ENCODE measurements at places on chromosomes 4 and X.

DNA sequence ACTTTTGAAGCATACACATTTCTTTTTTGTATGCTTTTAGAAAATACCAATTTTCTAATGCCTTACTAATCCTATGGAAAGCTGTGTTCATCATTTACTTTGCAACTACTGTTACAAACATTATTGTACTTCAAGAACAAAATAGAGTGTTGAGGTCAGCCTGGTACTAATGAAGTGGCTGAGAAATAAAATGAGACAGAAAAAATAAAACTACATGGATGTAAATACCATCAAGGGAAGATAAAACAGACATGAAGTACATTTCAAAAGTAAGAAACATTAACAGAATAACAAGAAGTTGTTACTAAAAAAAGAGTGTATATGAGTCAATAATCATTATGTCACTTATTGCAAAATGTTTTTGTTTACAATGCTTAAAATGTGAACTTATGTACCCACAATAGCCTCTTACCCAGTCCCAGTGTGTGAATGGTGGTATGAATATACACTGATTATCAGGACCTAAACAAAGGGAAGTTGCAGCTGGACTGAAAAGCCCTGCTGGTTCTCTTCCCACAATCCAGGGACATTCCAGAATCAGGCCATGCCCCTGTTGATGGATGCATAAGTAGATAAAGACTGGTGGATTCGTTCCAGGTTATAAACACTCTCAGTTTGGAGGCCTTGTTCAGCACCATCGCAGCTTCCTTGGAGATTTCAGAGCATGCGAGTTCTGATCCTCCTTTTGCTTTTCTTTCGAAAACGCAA lies 2.4 kb upstream of the CSN3 start:
- DNase-seq = no peak

DNA sequence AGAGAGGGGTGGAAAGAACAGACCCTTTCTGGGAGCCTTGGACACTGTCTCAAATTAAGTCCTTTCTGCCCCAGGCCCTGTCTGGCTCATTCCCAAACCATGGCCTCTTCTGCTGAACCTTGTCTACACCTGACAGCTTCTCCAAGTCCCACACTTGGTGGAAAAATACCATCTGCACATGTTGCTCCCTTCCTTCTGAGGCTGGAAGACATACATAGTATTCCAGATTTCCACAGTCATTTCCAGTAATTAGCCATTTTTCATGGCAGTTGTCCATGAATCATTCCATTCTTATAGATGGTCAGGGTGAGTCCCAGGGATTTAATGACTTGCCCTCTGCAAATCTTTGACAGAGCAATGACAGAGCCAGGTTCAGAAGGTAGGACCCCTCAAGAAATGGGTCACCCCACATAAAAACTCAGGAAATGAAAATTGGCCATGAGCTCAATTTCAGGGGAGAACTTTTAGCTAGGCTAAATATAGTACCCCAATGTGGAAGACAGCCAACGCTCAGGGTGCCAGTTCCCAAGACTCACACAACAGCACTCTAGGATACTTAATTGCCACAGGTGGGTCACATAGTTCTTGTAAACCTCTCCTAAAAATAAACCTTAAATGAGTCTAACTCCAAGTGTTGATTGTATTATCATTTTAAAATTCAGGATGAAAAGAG lies 16.2 kb upstream of the DAPP1 start:
- DNase-seq = no peak

DNA sequence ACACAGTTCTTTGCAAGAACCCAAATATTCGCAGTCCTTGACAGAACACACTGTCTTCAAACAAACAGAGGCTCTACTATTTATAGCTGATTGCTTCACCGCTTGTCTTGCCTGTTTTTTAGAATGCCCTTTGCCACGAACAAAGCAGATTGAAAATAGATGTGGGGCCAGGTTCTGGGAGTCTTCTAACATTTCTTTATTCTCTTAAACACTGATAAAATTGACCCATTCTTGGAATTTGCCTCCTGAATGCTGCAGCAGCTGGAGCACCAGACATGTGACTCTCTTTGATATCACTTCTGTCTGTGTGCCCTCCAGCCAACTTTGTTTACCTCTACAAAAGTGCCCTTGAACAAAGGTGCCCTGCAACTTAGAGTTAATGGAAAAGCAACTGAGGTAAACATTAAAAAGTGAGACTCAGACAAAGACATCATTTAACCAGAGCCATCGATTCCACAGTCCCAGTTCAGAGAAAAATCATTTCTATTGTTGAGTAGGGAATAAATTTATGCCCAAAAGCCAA lies 64.2 kb upstream of the SPP1 start:
- DNase-seq = no peak

- no peak for DNase-seq
These were observed 47.6 kb downstream of the RPS3A start for GRCh38 chr4:151147000-151147399.

DNA sequence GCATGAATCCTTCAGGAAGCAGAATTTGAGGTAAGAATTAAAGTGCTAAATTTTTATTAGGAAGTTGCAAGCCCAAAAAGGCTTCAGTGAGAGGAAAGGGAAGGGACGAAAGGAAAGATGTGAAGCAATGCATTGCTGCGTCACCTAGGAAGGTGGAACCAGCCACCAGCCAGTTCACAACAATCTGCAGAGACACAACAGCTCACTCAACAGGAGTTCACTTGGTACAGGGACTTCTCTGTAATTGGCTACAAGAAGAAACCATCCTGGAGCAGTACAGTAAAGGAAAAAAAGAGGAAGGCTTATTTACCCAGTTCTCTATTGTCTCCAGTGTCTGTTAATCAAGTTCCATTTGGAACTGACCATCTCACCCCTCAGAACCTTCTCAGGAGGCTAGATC lies 157.6 kb downstream of the HNRNPD start:
- no peak for DNase-seq

DNA sequence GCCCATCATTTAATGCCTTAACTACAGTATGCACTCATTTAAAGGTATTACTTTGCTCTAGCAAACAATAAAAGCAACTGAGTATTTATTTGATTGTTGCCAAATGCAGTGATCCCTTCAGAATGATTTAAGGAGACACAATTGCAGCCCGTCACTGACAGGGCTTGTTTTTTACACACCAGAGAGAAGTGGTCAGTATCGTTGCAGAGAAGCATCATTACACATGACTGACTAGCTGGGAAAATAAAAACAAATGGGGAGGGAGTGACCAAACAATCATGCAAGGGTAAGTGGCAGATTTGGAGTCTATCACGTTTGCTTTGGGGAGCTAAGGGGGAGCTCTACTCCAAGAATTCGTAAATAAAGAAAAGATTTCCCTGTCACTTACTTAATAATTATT lies 1685.3 kb upstream of the TENM3 start:
- DNase-seq = no peak

DNA sequence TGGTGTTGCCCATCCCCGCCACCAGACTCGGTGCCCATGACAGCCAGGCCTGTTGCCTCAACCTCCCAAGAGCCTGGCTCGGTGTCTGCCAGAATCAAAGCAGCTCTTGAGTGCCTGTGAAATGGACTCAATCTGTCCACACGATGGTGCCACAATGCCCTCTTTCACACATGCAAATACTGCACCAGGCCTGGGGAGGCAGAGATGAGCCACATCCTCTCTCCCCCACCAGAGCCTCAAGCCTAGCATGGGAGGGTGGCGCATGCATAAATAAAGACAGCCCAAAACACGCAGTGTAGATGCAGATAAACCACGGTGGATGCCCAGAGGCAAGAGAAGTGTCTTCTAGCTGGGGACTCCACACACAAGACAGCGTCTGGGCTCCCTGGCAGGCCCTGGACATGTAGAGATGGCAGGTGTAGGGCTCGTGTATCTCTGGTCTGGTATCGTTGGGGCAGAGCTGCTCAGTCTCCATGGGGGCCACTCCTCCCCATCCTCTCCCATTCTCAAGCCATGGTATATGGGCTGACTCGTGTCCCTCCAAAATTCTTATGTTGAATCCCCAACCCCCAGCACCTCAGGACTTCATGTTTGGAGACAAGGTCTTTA lies 65.6 kb downstream of the JAKMIP1 start:
- peak; percentile 17 for DNase-seq

- no peak for DNase-seq
These were observed 6.5 kb downstream of the SPP1 start for GRCh38 chr4:87982036-87982435.

DNA sequence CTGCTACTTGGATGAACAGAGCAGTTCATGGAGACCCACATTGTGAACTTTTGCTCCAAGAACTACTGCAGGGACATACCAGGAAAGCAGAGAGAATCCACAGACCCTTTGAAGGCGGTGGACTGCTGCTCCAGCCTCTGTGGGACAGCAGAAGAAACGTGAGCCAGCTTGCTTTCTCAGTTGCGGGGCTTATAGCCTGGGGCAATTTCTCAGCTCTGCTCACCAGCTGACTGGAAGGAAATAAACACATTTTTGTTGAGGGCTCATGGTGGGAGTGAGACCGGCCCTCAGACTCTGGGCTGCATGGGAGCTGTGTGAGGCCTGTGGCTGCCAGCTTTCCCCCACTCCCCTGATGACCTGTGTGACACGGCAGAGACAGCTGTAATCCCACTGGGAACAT lies 2.6 kb upstream of the ADH1A start:
- no peak for DNase-seq

DNA sequence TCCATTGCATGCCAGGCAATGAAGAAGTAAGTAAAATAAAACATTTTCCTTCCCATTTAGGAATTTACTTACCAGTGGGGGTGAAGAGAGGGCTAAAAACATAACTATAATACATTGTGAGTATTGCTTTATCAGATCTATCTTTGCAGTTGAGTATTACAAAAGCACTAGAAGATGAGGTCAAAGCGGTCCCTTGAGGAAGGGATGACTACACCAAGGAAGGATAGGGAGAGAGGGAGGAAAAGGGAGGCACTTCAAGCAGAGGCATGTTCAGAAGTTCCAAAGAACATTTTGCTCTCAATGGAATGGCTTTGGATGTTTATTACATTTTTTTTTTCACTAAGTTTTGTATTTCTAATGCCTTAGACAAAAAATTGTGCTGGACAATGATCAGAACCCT lies 127.8 kb downstream of the TET2 start:
- DNase-seq = no peak

DNA sequence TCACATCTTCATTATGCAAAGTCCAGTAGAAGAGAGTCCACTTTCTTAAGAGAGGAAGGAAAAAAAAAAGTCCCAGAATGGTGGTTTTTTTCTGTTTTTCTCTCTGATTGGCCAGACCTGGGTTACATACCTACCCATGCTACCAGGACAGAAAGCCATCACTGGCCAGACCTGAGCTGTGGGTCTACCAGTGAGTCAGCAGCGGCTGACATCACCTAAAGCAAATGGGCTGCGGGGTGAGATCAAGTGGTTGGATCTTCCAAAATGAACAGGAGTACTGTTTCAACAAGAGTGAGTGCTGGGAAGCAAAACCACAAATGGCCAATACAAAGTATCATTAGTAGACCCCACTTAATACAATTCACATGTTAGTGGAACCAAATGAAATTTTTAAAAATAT lies 1.6 kb upstream of the NDST3 start:
- DNase-seq = no peak

- DNase-seq = no peak
These were observed 7.2 kb downstream of the GTPBP6 start for GRCh38 chrX:311156-312129.

GRCh38 chrX:47202877-47203276 lies 9.2 kb downstream of the UBA1 start:
- no peak for DNase-seq

DNA sequence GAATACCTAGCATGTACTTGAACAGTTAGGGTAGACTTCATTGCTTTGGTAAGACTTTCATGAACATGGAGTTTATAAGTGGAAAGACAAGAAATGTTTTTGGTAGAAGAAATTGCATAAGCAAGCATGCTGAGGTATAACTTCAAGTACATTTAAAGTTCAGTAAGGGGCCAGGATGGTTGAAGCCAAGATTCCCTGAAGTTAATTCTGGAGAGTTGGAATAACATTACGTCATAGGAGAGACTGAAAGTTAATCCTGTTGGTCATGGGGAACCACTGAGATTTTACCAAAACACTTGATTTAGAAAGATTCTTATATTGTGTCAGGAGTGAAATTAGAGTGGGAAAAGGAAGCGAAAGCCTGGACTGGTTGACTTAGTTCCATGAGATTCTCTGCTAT lies 767.5 kb upstream of the MAGEB2 start:
- no peak for DNase-seq

- no peak for DNase-seq
These were observed 61.7 kb upstream of the S100G start for GRCh38 chrX:16588266-16588665.

GRCh38 chr4:150827226-150827625 lies 187.9 kb downstream of the LRBA start:
- no peak for DNase-seq

GRCh38 chr4:154643493-154643892 lies 31.0 kb upstream of the FGG start:
- no peak for DNase-seq
